ENCODE measurements at places on chromosomes 4 and X. TPM values are rescaled to one million over a fixed set of nuclear protein-coding genes. Genes with fewer than 3 reads are reported as not detected.

The FGD1 gene
- total RNA-seq = 15.6 TPM

The ANOS1 gene
- total RNA-seq = 9.6 TPM

- DNase-seq = peak; percentile 63
Measured at GRCh38 chrX:71910986-71911730, 513 bp downstream of the NHSL2 start.

- DNase-seq = no peak
Measured at GRCh38 chr4:43112139-43112538, 219.6 kb downstream of the GRXCR1 start.

DNA sequence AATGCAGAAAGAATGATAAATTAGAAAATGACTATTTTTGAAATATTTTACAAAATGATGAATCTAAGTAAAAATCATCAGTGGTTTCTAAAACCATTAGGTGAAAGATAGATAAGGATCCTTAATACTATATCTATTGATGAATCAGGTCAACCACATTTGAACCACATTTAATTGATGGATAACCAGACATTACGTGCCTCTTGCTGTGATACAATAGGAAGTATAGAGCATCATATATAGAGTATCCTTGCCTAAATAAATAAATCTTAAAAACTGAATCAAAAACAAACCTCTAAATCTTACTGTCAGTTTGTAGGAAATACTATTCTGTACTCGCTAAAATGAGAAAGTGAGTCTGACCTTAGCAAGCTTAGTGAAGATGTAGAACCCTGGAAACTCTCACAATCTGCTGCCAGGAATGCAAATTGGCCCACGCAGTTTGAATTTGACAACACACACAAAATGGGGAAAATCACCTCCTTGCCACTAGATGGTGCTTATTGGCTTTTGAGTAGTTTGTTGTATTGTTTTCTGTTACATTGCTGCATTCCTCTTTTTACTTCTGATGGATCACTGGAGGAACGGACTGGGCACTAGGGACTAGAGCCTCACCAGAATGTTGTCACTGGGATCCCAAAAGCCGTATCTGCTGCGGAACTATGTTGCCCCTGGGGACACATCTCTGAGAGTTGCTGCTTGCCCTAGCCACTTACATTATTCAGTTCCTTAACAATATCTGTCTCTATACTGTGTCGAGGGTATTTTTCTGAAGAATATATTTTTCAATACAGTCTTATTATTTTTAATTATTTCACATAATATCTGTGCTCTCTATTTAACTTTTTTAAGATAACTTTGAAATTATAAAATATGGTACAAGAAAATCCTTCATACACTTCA lies 25.4 kb upstream of the SLAIN2 start:
- peak; percentile 23 for DNase-seq

DNA sequence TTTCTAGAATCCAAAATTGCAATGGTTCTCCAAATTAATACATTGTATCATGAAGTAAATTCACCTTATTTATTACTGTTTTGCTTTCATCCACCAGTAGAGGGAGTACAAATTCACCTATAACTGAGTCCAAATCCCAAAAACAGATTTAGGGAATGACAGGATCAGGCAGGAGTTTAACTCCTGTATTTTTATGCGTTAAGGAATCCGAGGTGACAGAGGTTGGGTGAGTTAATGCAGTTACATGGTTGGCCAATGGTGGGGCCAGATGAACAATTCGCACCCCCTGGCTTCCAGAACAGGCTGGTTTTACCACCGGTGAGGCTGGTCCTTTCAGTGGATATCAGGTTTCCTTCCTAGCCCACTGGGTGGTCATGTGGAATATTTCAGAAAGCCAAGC lies 82.4 kb downstream of the MTNR1A start:
- no peak for DNase-seq

GRCh38 chrX:19548279-19548678 lies 33.0 kb upstream of the MAP3K15 start:
- DNase-seq = no peak
